Skeletal muscle tissue (tissue), 5 donors: ENCODE measurements at places on chromosomes 3 and 15. TPM values are rescaled to one million over a fixed set of nuclear protein-coding genes. Genes with fewer than 3 reads are reported as not detected.

OSTN gene
- total RNA-seq = 6.8 TPM

USP50 gene
- total RNA-seq = not detected

CHP1 gene
- 44.9 TPM for total RNA-seq

FAM227B gene
- 7.8 TPM for total RNA-seq

MASP1 gene
- 5.7 TPM for total RNA-seq
